Psoas muscle (tissue), 8 donors: ENCODE measurements at places on chromosomes 2 and 18. TPM values are rescaled to one million over a fixed set of nuclear protein-coding genes. Genes with fewer than 3 reads are reported as not detected.

PAX8 gene
- total RNA-seq = 0.36 TPM

KIAA2012 gene
- not detected for total RNA-seq

LHCGR gene
- total RNA-seq = not detected

SATB2 gene
- 2.4 TPM for total RNA-seq

DQX1 gene
- not detected for total RNA-seq

UGT1A4 gene
- total RNA-seq = not detected

CDH7 gene
- not detected for total RNA-seq

DNA sequence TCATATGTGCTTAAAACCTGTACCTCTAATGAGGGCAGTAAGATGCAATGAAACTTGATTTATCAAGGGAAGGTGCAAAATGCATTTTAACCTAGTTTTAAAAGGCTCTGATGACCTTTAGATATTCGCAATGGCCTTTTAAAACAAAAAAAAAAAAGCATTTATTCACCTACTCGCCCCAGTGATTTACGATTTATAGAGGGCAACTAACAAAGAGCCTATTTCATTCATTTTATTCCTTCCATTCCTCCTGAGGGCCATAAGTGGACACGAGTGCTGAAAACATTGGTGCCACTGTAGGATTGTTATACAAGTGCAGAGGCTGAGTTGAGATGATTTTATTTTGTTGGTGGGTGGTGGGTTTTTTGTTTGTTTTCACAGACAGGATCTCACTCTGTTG is 48.1 kb downstream of the RNF152 start:
- H3K4me3 ChIP-seq = no peak overlapping the region
- H3K27ac ChIP-seq = no peak overlapping the region
- DNase-seq = no peak
- no peaks in the 10 kb centered on the region for H3K4me1 ChIP-seq
- no peaks in the 10 kb centered on the region for H3K27me3 ChIP-seq

DNA sequence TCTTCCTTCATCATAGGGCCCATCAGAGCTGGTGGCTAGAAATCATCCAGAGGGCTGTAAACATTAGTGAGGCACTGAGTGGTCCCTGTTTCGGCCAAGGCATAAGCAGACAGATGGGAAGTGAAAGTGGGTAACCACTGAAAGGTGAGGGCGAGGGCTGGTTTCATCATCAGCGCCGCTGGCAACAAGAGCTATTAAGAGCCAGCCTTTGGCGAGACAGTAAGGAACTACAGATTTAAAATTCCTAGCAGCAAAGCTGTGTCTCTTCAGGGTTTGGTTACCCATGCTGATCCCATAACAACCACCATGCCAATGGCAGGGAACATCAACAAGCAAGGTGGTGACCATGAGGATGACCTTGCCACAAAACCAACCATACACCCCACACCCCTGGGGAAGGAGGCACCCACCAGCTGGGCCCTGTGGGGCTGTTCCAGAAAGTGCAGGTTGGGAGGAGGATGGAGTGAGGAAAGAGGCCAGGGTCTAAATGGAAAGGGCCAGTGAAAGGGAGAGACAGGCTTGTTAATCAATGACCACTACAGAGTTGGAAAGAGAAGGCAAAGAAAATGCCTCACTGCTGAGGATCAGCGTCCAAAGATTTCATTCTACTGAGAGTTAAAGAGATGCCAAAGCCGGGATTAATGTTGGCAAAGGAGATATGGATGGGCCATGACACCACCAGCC is 9.0 kb upstream of the SLC20A1 start:
- no peak overlapping the region for H3K27ac ChIP-seq
- no peaks in the 10 kb centered on the region for H3K36me3 ChIP-seq
- H3K27me3 ChIP-seq = no peaks in the 10 kb centered on the region

DNA sequence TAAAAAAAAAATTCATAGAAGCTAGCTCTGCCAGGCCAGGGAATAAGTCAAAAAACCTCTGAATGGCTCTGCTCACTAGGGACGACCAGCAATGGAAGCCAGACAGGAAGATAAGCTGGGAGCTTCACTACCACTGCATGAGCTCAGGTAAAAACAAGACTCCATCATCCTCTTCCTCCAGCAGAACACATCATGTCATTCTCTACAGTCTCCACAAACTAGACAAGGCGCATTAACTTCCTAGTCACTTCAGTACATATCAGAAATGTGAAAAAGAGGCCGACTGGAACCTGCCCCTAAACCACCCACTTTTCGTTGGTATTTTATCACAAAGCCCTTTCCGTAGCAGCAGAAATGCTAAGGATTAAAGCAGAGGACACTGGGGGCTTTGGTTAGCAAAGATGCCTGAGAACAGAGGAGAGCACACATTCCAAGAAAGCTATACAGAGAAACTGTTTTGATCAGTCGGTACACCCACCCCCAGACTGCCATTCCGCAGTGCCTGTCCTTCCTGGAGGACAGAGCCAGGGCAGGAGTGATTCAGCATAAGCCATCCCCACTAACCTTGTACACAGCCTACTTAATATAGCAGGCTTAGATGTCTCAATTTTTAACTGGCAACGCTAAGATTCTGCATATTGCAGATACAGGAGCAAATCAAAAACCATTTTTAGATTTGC is 53.4 kb downstream of the AAK1 start:
- H3K36me3 ChIP-seq = no peaks in the 10 kb centered on the region
- peak; percentile 27 for DNase-seq
- H3K4me3 ChIP-seq = peak overlapping the region; percentile 41
- no peaks in the 10 kb centered on the region for H3K27me3 ChIP-seq

DNA sequence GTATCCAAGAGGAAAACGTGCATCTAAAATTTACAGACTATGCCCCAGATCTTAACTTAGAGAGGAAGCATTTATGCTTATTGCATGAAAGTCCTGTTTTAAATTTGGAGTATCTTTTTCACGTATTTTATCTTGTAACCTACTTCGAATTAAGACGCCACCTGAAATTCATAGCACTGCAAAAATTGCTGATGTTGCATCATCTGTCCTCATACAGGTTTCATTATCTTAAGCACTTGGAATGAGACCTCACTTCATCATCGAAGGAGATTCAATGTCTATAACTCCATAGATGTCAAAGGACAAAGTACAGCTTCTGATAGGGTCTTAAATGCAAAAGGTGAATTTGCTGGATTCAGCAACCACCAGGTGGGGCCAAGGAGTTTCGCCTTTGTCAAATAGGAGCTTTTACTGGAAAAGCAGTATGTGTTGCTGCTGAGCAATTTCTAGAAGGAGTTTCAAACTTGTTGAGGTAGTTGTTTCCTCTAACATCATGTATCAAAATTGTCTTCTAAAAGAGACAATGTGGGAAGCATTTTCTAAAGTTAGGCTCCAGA is 106.4 kb upstream of the CCDC85A start:
- H3K4me1 ChIP-seq = no peaks in the 10 kb centered on the region
- no peak for DNase-seq
- H3K27me3 ChIP-seq = no peaks in the 10 kb centered on the region
- H3K4me3 ChIP-seq = no peak overlapping the region
- H3K36me3 ChIP-seq = no peaks in the 10 kb centered on the region
- no peak overlapping the region for H3K27ac ChIP-seq

GRCh38 chr2:191176305-191176704 is 25.5 kb upstream of the STAT4 start:
- H3K4me3 ChIP-seq = no peak overlapping the region
- H3K36me3 ChIP-seq = no peaks in the 10 kb centered on the region
- no peaks in the 10 kb centered on the region for H3K4me1 ChIP-seq
- no peaks in the 10 kb centered on the region for H3K27me3 ChIP-seq
- no peak for DNase-seq

DNA sequence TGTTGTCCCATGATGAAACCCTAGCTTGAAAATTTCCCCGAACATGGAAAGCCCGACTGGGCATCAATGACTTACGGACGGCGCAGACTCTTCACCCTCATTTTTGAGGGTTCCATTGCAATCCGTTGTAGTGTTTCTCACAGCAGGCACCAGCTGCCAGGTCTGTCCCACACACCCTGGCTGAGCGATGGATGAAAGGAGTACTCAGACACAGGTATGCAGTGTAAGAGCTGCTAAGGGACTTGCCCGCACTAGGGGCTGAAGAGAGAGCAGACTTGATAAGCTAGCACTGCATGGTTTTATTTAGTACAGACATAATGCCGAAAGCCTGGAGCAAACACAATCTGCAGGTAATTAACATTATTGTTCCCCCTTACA is 15.8 kb downstream of the DYNAP start:
- no peaks in the 10 kb centered on the region for H3K36me3 ChIP-seq
- no peaks in the 10 kb centered on the region for H3K4me1 ChIP-seq
- H3K27ac ChIP-seq = no peak overlapping the region
- no peak overlapping the region for H3K4me3 ChIP-seq

GRCh38 chr2:127233710-127234109 is 13.6 kb upstream of the CYP27C1 start:
- H3K27me3 ChIP-seq = no peaks in the 10 kb centered on the region
- no peaks in the 10 kb centered on the region for H3K36me3 ChIP-seq
- H3K4me1 ChIP-seq = no peaks in the 10 kb centered on the region
- no peak overlapping the region for H3K4me3 ChIP-seq

- H3K27me3 ChIP-seq = no peaks in the 10 kb centered on the region
- no peak overlapping the region for H3K4me3 ChIP-seq
- H3K36me3 ChIP-seq = no peaks in the 10 kb centered on the region
- H3K4me1 ChIP-seq = no peaks in the 10 kb centered on the region
- DNase-seq = no peak
These were observed 235.8 kb downstream of the TPGS2 start for GRCh38 chr18:36593001-36593400.

DNA sequence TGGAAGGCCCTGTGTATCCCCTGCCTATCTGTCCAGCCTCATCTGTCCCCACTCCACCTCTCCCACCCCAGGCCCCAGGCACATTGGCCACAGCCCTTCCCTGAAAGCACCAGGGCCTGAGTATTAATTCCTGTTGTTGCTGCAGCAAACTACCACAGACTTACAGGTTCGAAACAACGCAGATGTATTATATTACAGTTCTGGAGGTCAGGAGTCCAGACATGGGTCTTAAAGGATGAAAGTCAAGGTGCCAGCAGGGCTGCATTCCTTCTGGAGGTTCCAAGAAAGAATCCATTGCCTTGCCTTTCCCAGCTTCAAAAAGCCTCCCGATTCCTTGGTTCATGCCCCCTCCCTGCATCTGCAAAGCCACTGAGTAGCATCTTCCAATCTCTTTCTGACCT is 78.7 kb upstream of the LAPTM4A start:
- H3K27me3 ChIP-seq = no peaks in the 10 kb centered on the region
- no peak overlapping the region for H3K4me3 ChIP-seq
- H3K27ac ChIP-seq = no peak overlapping the region
- no peak for DNase-seq
- H3K36me3 ChIP-seq = no peaks in the 10 kb centered on the region

DNA sequence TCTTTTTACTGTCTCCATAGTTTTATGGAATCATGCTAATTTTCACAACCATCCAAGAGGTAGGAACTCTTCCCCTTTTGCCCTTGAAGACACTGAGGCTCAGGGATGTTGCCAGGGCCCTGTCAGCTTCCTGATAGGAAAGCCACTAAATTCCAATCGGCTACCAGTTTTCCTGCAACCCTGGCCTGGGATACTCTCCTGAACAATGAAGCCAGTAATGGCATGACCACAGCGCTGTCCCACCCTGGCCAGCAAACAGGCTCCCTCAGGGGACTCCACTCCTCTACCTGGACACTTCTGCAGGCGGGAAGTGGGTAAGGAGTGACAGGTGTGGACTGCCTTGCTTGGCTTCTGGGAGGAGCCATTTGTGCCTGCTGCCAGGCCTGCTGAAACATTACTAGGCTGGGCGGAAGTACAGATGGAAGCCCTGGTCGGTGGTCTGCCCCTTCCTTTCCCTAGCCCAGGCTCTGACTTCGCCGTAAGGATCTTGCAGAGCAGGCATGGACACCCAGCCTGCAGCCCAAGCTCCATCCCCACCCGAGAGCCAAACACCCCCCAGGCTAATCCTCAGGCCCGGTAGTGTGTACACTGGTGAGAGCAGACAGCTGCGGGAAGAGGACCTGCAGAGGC is 78.8 kb upstream of the SMAD2 start:
- H3K4me1 ChIP-seq = peaks cover 4% of the 10 kb centered on the region
- no peak overlapping the region for H3K4me3 ChIP-seq
- no peaks in the 10 kb centered on the region for H3K27me3 ChIP-seq

DNA sequence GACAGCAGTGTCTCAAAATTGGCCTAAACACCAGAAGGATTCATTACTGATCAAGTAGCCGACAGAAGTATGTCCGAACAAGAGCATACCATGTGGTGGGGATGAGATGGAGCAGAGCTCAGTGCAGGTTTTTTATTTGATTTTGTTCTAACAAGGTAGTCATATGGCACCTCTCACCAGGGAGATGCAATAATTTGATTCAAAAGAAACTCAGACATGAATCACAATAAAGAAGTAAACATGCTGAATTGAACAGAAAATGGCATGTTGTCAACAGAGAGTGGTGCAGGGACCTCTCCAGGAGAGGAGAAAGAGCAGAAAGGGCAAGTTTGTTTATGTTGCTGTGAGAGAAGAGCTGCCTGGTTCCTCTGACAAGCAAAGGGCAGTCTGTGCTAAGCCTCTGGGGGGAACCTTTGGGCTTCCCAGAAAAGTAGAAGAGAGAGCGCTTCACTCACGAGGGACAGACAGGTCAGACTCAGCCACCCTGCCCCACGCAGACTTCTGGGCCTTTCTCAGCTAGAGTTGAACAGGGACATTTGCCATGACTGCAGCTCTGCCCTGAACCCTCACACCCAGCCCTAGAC is 351.3 kb upstream of the RAB12 start:
- no peak overlapping the region for H3K4me3 ChIP-seq
- H3K27ac ChIP-seq = no peak overlapping the region
- no peaks in the 10 kb centered on the region for H3K4me1 ChIP-seq
- H3K27me3 ChIP-seq = no peaks in the 10 kb centered on the region
- DNase-seq = no peak

DNA sequence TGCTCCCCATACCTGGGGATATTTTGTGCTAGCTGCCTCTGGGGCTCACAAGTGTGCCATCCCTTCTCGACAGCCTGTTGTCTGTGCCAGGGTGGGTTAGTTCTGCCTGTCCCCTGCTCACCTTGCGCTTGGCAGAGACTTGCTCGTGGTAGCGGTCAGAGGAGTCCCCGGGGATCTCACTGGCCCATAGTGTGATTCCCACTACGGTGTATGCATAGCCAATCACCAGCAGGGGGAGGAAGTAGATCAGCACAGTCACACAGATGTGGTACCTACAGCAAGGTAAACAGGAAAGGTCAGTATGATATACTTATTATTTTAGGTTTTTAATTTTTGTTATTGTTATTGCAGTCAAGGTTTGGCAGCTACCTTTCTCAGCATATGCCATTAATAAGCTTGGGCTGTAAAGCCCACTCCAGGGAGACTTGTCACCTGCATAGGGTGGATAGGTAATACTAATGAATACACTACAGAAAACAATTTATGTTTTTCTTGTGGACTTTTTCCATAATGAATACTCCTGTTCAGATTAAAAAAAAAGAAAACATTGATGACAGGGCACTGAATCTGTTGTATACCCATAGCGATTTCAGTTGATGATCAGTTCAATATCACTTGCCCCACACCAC is 95.2 kb downstream of the POLE4 start:
- H3K36me3 ChIP-seq = no peaks in the 10 kb centered on the region
- DNase-seq = no peak

GRCh38 chr2:3184167-3184566 is 193.5 kb downstream of the EIPR1 start:
- H3K4me1 ChIP-seq = no peaks in the 10 kb centered on the region
- H3K4me3 ChIP-seq = no peak overlapping the region
- DNase-seq = no peak
- H3K27ac ChIP-seq = no peak overlapping the region
- H3K27me3 ChIP-seq = no peaks in the 10 kb centered on the region

GRCh38 chr2:236044191-236044590 is 124.0 kb downstream of the GBX2 start:
- H3K27ac ChIP-seq = no peak overlapping the region
- no peaks in the 10 kb centered on the region for H3K36me3 ChIP-seq
- no peak for DNase-seq
- no peak overlapping the region for H3K4me3 ChIP-seq
- H3K4me1 ChIP-seq = no peaks in the 10 kb centered on the region
- no peaks in the 10 kb centered on the region for H3K27me3 ChIP-seq
